Stimulated activated CD4-positive, alpha-beta T cell treated with anti-CD3 and anti-CD28 coated beads, Interleukin-2, amount 100 ng/mL, for 48 hours (primary cell): ENCODE measurements at places on chromosomes 5 and 9.

DNA sequence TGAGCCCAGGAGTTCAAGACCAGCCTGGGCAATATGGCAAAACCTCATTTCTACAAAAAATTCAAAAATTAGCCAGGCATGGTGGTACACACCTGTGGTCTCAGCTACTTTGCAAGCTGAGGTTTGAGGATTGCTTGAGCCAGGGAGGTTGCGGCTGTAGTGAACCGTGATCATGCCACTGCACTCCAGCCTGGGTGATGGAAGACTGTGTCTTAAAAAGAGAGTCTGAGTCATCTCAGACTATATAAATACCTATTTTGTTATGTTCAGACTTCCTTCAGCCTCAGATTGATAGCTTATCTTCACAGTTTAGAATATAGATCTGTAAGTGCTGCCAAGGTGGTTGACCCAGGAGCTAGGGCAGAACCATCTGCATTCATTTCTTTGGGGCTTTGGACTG, 1.6 kb upstream of the PAIP2 start:
- no peak for DNase-seq

DNA sequence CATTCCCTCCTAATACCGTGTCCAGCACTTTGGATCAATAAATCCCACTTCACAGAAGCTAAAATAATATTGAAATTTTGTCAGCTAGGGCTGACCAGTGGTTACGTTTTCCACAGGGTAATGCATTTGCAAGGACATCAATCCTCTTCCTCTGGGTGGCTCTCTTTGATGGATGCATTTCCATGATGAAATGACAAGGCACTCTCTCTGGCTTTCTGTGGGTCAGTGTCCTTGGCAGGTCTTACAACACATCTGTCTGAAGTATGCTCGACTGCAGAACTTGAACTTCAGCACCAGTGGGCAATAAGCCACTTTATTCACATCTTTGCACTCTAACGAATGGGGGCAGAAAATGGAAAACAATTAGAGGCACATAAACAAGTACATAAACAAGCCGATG, 330.1 kb downstream of the ADAMTS6 start:
- DNase-seq: no peak

GRCh38 chr9:97633859-97634490, 354 bp downstream of the NCBP1 start:
- no peak for DNase-seq

- DNase-seq: no peak
Measured at GRCh38 chr9:127185931-127186781, 63.7 kb upstream of the ANGPTL2 start.

DNA sequence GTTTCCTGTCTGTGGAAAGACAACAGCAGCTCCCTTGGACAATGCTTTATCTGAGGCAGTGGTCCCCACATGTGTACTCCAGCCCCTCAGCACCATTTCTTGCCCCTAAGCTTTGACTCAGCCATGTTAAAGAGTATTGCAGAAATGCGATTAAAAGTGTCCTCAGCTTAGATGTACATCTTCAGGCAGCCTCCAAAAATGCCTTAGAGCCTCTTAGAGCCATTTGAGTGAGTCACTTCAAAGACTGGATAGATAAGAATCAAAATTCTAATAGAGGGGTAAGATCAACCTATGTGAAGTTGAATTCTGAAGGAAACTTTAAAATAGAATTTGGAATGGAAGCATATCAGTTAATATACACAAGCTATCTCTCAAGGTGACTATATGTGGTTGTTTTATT, 296.3 kb downstream of the ADAMTS6 start:
- no peak for DNase-seq

GRCh38 chr9:20442461-20443319, 179.6 kb downstream of the MLLT3 start:
- no peak for DNase-seq

DNA sequence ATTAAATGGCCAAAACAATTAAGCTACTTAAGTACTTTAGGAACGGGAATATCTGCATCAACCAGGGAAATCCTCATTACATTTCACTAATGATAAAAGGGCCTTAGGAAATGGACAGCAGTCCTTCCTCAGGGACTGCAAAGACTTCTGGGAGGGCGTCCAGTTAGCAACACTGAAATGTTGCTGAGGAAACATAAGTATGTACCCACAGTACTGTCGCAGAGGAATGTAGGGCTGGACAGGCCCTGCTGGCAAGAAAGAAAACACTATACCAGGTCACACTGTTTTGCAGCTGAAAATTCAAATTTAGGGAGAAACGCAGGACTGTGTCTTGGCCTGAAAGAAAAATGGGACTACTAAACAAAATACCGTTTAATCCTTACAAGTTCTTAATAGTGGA, 1.3 kb downstream of the C5orf15 start:
- no peak for DNase-seq

DNA sequence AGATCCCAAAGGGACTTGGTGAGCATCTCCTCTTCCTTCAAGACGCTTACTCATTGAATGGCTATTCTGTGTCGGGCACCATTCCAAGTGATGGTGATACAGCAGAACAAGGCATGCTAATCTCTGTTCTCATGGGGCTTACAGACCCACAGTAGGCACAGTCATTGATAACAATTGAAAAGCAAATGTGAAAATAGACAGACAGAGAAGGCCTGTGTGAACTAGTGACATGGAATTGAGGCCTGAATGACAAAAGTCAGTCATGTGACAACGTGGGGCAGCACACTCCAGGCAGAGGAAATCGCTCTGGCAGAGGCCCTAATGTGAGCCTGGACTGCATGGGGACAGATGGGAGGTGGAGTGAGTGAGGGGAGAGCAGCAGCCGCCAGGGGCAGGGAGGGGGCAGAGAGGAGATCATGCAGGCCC, 70.7 kb upstream of the CPLX2 start:
- no peak for DNase-seq

- DNase-seq: no peak
Measured at GRCh38 chr9:76560481-76560922, 101.5 kb downstream of the GCNT1 start.

GRCh38 chr5:16538006-16538405, 72.4 kb upstream of the ZNF622 start:
- no peak for DNase-seq

- DNase-seq: no peak
Measured at GRCh38 chr9:84852617-84853301, 183.2 kb downstream of the NTRK2 start.

DNA sequence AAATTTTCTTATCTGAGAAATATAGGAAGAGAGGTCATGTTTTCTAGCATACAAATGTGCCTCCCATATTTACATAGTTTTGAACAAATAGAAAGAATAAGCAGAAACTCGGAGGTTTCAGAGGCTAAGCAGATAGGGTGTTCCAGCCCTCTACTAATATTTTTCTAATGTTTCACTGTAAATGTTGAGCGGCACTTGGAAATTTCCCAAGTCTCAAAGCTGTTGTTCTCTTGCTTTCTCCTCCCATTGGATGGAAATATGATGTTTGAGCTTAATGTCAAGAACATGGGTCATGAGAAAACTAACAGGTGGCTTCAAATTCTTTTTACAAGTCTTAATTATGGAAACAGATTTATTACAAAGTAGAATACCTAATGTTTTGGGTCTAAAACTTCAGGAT, 5.1 kb downstream of the SPINK1 start:
- no peak for DNase-seq

GRCh38 chr5:142626786-142627185, 59.1 kb downstream of the FGF1 start:
- no peak for DNase-seq

GRCh38 chr5:97548739-97549080, 365.7 kb upstream of the RIOK2 start:
- no peak for DNase-seq

GRCh38 chr9:75775966-75776691, 114.3 kb upstream of the PCSK5 start:
- DNase-seq: no peak

- DNase-seq: no peak
Measured at GRCh38 chr9:108953983-108954574, 19.9 kb downstream of the ABITRAM start.

DNA sequence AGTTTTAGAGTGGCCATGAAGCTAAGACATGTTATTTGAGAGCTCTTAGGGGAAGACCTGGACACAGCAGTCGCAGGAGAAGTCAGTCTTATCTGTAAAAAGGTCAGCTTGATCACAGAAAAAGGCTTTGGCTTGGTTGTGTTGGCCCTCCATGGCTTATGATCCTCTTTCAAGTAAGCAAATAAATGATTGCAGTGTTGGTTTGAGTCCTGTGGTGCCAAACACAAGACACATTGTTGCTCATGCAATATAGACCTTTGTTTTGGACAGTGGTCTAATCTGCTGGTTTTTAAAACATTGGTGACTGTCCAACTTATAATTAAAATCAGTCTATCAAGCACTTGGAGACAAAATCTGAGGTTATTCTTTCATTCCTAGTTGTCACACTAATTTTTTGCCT, 54.0 kb downstream of the DOCK8 start:
- DNase-seq: no peak

DNA sequence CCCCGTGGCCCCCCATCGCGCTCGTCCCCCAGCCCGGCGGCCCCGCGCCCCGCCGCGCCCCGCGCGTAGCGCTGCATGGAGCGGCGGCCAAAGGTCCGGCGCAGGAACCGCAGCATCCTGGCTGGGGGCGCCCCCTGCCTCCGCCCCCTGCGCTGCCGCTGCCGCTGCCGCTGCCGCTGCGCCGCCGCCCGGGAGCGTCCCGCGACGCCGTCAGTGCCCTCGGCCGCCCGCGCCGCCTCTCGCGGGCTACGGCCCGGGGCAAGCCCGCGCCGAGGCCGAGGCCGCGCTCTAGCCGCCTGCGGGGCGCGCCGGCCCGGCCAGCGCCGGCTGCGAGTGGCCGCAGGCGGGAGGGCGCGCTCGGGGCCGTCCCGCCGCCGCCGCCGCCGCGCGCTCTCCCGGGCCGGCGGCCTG, 523 bp downstream of the EPB41L4B start:
- no peak for DNase-seq

GRCh38 chr9:128011071-128011817, 30.5 kb upstream of the EEIG1 start:
- no peak for DNase-seq

DNA sequence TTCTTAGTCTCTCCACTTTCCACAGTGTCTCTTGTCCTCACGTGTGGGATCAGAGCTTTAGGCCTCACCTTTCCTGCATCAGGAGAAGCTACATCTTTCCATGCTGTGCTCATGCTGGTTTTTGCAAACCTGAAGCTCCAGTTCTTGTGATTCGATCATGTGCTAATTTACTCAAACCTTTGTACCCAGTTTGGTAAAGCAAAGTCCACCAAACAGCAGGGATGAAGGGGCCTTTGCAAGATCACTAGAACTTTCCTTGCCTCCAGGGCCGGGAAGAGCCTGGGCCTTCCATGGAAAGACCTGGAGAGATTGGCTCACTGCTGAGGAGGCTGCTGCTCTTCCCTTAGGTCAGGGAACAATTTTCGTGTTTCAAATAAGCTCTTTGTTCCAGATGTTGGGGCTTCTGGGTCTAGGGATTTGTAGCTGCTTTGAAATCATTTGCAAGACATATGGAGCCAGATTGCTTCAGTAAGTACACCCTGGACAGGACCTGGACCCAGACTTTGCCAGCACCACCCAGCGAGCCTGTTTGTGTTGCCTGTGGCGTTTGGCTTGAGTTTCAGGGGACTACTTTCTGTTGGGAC, 18.7 kb upstream of the SPATA31E1 start:
- DNase-seq: no peak

GRCh38 chr5:132102944-132103331, 29.3 kb downstream of the CSF2 start:
- DNase-seq: no peak

GRCh38 chr5:135382106-135382790, 16.8 kb downstream of the MACROH2A1 start:
- DNase-seq: no peak

DNA sequence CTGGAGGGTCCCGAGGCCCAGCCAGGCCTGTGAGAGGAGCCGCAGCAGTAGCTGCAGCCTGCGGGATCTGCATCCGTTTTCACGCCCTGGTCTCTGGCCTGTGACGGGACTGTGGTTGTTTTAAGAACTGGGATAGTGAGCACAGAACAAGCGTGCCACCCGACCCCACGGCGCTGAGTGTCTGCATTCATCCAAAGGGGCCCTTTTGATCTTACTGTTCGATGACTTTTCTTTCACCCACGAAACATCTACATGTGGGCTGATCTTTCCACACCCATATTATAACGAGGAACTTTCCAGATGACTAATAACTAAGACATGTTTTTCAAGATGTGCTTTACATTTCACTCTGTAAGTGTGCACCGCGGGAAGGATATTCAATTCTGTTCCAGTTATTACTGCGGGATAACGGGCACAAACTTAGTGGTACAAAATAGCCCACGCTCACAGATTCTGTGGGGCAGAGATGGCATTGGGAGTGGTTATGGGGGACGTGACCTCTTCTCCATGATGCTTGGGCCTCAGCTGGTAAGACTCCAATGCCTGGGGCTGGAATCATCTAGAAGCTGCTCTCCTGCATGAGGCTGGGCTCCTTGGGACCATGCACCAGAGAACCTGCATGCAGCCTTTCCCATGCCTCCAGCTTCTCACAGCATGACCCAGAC, 165.0 kb downstream of the SYK start:
- DNase-seq: peak; percentile 45

DNA sequence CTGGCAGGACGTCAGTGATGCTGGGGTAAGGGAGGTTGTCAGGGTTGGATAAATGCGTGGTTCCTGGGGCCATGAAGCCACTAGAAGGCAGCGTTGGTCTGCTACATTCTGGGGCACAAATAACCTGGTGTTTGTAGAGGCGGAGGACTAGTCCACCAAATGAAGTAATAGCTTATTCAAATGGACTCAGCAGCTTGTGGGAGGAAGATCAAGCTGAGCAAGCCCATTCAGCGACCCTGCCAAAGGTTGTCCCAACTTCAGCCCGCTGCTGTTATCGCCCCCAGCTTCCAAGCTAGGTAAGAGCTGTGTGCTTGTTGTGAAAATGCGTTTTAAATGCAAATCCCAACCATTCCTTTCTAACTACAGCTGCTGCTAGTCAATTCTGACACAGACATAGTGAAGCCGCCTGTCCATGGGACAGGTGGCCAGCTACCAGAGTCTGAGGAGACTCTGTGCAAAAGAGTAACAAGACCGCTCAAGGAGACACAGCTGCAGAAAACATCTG, 7.6 kb upstream of the FAM240B start:
- DNase-seq: no peak

GRCh38 chr5:141878186-141878710, at the start of gene PCDH1:
PCDH1 (minus strand) TSS chr5:141878410; CDS start chr5:141878262, 148 bp downstream.
- no peak for DNase-seq

DNA sequence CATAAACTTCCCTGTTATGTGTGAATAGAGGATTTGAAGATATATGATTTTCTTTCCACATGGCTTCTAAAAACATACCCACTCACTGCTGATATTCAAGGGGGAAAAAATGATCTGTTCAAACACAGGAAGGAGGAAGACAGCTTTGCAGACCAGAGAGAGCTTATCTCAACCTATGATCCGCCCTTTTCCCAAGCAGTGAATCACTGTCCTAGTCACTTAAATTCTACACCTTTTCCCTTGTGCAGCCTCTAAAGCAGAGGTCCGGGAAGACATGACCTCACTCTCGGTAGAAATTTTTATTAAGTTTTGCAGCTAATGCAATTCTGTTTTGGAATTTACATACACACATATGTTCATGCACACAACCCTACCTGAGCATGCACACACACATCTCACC, 197.2 kb downstream of the DIRAS2 start:
- no peak for DNase-seq
